Trophoblast cell (in vitro differentiated cells and primary cell): ENCODE measurements at places on chromosomes 11 and 22.

GRCh38 chr22:47203554-47203991 is 441.1 kb downstream of the TBC1D22A start:
- no peak for DNase-seq

GRCh38 chr22:39365492-39365780 is 15.6 kb downstream of the SYNGR1 start:
- DNase-seq, result no peak

DNA sequence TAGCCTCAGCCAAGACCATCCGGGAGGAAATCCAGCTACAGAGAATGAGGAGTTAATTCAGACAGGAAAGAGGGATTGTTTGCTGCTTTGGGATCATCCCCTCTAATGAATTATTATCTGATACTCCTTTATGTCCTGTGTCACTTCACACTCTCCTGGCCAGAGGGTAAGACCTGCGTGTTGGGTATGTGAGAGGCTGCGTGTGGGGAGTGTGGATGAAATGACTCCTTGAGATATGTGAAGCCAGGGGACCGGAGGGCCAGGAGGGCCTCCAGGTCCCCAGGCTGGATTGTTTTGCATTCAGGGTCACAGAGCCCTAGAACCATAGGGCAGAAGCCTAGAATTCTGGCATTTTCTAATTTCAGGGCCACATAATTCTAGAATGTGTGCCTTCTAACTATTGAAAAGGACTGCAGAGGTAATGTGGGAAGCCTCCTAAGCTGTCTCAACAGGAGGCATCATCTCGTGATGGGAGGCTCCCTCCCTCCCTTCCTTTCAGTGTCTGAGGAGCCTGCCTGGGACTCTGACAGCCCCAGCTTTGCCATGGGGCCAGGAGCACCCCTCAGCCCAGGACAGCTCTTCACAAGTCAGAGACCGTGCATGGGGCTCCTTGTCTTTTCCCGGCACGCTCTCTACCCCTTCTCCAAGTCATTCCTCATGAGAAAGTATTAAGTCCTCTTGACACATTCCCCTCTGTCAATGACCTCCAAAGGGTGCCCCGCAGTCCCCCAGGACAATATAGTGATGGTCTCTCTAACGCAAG is 3.7 kb downstream of the TPBGL start:
- no peak for DNase-seq

DNA sequence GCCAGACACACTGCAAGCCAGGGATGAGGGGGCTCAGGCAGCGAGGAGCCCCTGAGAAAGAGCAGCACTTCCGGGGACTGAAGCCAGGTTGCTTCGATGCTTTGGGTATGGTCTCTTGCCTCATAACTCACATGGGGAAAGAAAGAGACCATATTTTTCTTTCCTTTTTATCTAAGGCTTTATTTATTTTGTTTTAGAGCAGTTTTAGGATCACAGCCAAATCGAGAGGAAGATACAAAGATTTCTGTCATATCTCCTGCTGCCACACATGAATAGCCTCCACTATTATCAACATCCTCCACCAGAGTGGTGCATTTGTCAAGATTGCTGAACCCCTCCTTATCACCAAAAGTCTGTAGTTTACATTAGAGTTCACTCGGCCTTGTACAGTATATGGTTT is 24.3 kb upstream of the ADSL start:
- DNase-seq, result no peak

DNA sequence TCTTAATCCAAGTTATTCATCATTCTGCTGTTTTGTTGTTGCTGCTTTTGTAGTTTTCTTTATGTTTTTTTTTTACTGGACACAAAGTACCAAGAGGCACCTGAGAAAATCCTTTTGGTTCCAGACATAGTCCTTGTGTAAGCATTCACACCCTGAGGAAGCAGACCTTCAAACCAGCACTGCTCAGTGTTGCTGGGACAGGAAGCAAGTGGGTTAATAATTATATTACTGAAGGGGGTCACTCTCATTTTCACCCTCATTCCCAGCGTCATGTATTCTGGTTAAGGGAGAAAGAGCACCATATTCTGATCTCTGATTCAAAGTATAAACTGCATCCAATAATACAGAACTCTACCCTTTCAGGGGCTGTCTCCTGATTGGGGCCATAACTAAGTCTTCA is 5.9 kb upstream of the ALKBH3 start:
- DNase-seq, result no peak

DNA sequence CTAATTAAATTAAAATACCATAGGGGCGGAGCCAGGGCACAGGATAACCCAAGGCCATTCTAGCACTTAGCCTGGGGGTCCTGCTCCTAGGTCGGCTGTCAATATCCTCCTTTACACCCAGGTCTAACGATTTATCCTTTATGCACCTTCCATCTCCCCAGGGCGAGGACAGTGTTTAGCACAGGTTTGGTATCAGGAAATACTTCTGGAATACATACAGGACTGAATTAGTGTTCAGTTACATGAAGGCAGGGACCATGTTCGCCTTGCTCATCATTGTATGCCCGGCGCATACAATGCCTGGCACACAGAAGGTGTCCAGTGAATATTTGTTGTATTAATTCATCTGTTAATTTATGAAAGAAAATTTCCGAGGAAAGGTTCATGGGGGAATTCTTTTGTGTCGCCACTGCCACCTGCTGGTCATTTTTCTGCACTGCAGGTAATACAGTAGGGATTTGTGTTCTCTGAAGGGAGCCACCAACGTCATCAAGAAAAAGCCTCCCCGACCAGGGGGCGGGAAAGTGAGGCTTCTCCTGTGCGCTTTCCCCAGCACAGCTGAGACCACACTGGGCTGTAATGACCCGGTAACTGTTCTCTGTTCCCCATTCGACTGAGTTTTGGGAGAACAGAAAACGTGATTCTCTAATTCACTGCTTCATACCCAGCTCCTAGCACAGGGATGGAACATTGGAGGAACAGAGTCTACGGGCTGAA is 68.7 kb upstream of the ASPHD2 start:
- DNase-seq, result peak; percentile 62
